ENCODE measurements at places on chromosomes 6 and 20.

- no peak for DNase-seq
Measured at GRCh38 chr6:4354181-4354580, 218.8 kb upstream of the ECI2 start.

GRCh38 chr6:140276133-140276532 is 901.7 kb upstream of the CITED2 start:
- no peak for DNase-seq

- no peak for DNase-seq
Measured at GRCh38 chr6:98335594-98335993, 498.8 kb upstream of the POU3F2 start.

DNA sequence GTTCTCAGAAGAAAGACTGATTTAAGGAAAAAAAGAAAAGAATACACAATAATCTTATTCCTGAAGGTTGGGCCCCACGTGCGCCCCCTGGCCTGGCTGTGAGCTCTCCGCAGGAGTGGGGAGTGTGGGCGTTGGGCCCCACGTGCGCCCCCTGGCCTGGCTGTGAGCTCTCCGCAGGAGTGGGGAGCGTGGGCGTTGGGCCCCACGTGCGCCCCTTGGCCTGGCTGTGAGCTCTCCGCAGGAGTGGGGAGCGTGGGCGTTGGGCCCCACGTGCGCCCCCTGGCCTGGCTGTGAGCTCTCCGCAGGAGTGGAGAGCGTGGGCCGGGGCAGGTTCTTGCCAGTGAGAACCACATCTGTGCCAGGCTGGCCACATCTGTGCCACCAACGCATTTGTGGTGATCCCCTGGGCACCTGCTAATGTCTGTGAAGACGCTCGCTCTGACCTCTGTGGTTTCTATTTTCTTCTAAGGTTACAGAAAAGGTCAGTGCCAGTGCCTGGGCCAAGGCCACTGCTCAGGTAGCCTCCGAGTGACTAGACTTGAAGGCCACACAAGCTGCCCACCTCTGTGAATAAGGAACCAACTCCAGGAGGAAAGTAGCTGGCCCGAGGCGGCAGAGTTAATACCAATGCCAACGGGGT is 41.0 kb downstream of the WDR27 start:
- DNase-seq, result no peak

DNA sequence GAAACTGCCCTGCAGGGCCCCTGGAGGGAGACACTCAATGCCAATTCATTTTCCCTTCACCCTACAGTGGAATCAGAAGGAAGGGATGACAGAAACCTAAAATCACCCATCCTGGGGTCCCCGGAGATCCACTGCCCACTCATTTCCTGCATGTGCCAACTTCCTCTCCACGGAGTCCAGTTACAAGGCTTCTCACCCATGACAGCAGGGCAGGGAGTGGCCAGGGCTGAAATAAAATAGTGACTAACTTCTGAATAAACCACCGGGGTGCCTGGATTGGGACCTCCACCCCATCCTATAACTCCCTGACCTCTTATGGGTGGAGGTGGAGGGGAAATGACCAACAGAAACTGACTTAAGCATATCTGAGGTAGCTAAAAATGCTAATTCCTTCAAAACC is 362.3 kb downstream of the MAFB start:
- DNase-seq, result no peak

Data from NCI-H524 treated with DMSO at 0.1 percent for 48 hours (cell line).